NCI-H774 (cell line): ENCODE measurements at places on chromosomes 6 and 20.

DNA sequence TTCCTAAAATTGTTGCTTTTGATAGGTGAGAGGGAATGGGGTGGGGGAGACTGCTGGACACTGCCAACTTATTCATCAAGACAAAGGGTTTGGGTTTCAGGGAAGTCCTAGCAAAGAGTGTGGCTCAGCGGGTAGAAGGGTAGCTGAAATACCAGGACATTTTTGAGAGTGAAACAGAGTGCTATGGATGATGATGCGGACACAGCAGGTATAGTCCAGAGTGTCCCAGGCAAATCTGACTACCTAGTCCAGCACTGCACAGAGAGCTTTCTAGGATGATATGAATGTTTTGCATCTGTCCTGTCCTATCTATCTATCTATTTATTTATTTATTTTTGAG is 154.3 kb downstream of the BCAS1 start:
- no peak for DNase-seq

DNA sequence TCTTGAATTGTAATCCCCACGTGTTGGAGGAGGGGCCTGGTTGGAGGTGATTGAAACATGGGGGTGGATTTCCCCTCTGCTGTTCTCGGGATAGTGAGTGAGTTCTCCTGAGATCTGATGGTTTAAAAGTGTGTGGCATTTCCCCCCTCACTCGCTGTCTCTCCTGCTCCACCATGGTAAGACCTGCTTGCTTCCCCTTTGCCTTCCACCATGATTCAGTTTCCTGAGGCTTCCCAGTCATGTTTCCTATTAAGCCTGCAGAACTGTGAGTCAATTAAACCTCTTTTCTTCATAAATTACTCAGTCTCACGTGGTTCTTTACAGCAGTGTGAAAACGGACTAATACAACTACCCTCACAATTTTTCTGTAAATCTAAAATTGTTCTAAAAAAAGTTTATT is 26.8 kb upstream of the FAM184A start:
- no peak for DNase-seq

DNA sequence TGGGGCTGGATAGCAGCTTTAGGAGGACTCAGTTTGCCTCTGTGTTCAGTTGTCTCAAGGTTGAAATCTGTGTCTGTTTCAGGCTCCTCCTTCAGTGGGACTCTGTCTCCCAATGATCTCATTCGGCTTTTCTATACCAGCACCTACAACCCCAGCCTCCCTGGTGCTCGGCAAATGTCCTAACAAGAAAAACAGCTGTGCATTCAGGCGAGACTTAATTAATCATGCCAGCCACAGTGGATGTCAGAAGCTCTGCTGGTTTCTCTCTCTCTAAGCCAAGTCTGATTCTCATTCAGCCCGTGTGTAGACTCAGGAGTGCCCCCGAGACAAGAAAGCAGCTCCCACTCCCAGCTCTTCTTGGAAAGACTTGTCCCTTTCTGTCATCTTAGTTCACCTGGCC is 46.8 kb downstream of the SUN5 start:
- DNase-seq, result no peak

DNA sequence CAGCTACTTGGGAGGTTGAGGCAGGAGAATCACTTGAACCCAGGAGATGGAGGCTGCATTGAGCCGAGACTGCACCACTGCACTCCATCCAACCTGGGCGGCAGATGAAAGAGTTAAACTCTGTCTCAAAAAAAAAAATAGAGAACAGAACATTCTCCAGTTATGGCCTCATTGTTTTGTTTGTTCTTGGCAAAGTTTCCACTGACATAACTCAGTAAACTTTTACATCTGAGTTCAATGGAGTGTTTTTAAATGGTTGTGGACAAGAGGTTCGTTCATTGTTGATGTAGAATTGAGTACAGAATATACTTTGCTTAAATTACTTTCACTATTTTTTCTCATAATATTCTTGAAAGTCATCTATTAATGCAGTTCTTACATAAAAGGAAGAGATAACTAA is 42.2 kb upstream of the IFNGR1 start:
- no peak for DNase-seq

GRCh38 chr6:4743062-4743461 is 33.1 kb upstream of the CDYL start:
- DNase-seq, result no peak

- peak; percentile 82 for DNase-seq
Measured at GRCh38 chr6:85126485-85127167, 323.3 kb upstream of the NT5E start.

DNA sequence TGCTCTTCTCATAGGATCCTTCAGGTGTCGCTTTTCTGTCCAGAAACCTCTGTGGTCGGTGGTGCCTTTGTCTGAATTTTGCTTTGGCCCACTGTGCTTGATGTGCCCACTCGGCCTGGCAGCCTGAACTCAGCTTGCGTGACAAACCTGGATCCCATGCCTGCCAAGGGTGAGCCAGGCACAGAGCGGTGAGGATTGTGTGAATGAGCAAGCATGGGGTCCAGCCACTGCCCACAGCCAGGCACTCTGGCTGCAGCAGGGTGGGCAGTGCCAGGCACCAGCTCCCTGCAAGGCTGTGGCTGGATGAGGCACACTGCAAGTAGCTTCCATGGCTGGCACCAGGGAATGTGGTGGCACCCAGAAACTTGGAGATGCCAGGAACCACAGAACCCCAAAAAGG is 110.3 kb downstream of the THEMIS start:
- DNase-seq, result no peak

- DNase-seq, result no peak
Measured at GRCh38 chr20:31497838-31498540, 16.3 kb upstream of the HM13 start.

GRCh38 chr6:14702678-14703077 is 543.2 kb upstream of the JARID2 start:
- no peak for DNase-seq

- DNase-seq, result no peak
Measured at GRCh38 chr6:21526974-21527373, 66.6 kb upstream of the SOX4 start.
